ENCODE measurements at places on chromosomes 12 and 14. TPM values are rescaled to one million over a fixed set of nuclear protein-coding genes. Genes with fewer than 3 reads are reported as not detected.

The ABCB9 gene
- total RNA-seq, result 7.5 TPM

The TRHDE gene
- 3.8 TPM for total RNA-seq

The OTX2 gene
- not detected for total RNA-seq

The LRRIQ1 gene
- total RNA-seq, result 0.65 TPM

The PEBP1 gene
- 156 TPM for total RNA-seq

The KRT73 gene
- total RNA-seq, result not detected

The CSAD gene
- 2.6 TPM for total RNA-seq

The RIN3 gene
- total RNA-seq, result 4.1 TPM

The PIANP gene
- total RNA-seq, result not detected

The BCL2L2 gene
- 13.4 TPM for total RNA-seq

The GLIPR1L1 gene
- not detected for total RNA-seq

The ADAM20 gene
- 0.32 TPM for total RNA-seq

The MEG3 gene
- total RNA-seq, result 87.2 TPM

The PLEK2 gene
- 27.0 TPM for total RNA-seq

The GALNT8 gene
- not detected for total RNA-seq

The SPTB gene
- not detected for total RNA-seq

The B4GALNT1 gene
- not detected for total RNA-seq

The TAS2R20 gene
- total RNA-seq, result 2.4 TPM

The GPR84 gene
- total RNA-seq, result not detected

The C12orf75 gene
- total RNA-seq, result 38.6 TPM

The CMA1 gene
- not detected for total RNA-seq

The MANSC4 gene
- 0.32 TPM for total RNA-seq

The NOS1 gene
- not detected for total RNA-seq

The ASPG gene
- total RNA-seq, result not detected

The C14orf180 gene
- not detected for total RNA-seq

The TMEM132C gene
- total RNA-seq, result not detected

The EGLN3 gene
- 0.91 TPM for total RNA-seq

The KRT1 gene
- not detected for total RNA-seq

The DEPDC4 gene
- 0.32 TPM for total RNA-seq

The CCDC38 gene
- total RNA-seq, result not detected

The TSPAN11 gene
- not detected for total RNA-seq

The CLECL1 gene
- not detected for total RNA-seq

The GSG1 gene
- total RNA-seq, result not detected

The OTOGL gene
- 1.8 TPM for total RNA-seq

The LTA4H gene
- total RNA-seq, result 91.2 TPM

The RFX4 gene
- total RNA-seq, result not detected

Data from epithelial cell of umbilical artery (primary cell).